ENCODE measurements at places on chromosomes 6 and 20.

GRCh38 chr6:154672086-154672485 lies 61.1 kb upstream of the SCAF8 start:
- no peak for DNase-seq

DNA sequence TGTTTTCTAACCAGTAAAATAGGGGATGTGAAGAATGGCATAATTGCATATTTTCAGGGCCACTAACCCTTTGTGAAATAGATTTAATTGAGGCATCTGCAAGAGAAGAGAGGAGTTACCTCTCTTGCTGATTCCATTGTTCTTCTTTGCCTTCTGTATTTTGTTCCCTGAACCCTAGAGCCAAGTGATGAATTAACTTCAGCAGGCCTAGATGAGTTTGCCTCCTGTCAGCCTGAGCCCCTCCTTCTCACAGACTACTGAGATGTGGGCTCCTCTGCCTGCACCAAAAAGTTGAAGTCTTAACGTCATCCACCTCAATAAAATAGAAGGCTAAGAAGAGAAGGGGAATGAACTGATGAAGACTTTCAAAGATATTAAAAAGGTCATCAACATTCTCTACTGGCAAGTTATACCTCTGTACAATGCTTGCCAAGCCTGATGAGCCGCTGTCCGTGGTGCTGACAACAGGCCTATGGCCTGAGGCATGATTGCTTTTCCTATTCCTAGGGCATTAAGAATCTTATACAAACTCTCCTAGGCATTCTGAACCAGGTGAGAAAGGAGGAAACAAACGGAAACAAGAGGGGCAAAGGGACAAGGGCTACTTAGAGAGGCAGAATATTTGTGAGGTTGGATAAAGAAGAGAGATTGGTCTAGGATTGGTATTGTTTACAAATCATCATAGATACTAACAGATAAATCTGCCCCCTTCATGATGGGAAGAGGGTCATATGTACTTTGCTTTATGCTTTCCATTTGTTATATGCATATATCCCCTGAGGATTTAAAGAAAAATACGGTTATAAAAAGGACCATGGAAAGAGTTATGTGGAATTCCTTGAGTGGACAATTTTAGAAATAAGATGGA lies 46.8 kb downstream of the CD24 start:
- DNase-seq = no peak

DNA sequence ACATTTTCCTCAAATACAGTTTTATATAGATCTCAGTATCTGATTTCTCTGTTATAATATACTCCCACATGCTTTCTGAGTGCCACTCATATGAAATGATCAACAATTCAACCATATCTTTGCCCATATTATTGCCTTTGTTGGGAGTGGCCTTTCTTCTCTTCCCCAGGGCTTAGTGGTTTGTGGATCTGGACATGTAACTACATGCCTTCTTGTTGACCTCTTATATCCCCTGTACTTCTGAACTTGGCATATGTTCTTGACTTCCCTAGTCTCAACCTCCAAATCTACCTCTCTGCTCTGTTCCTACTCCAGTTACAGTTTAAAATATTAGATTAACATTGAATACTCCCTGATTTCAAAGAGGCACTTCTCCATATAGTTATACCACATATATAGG lies 34.3 kb upstream of the PRIM2 start:
- DNase-seq = no peak

DNA sequence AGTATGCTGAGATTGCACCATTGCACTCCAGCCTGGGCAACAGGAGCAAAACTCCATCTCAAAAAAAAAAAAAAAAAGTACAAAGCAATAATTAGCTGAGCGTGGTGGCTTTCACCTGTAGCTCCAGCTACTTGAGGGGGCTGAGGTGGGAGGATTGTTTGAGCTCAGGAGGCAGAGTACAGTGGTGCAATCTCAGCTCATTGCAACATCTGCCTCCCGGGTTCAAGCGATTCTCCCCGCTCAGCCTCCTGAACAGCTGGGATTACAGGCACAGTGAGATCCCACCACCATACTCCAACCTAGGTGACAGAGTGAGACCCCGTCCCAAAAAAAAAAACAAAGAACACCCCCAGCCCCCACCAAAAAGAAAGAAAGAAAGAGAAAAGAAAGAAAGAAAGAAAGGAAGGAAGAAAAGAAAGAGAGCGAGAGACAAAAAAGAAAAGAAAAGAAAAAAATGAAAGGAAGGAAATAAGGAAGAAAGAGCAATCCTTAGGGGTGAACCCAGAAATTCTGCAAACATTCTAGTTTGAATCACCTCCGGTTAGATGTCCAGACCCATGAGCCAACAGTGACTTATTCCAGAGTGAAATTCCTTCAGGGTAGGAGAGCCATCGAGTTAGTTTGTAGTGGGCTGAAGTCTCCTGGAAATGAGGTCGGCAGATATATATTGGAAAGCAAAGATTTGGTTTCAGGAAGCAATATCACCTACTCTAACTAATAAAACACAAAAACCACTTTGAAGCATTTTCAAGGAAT lies 3.2 kb upstream of the RIPOR3 start:
- DNase-seq = peak; percentile 54

DNA sequence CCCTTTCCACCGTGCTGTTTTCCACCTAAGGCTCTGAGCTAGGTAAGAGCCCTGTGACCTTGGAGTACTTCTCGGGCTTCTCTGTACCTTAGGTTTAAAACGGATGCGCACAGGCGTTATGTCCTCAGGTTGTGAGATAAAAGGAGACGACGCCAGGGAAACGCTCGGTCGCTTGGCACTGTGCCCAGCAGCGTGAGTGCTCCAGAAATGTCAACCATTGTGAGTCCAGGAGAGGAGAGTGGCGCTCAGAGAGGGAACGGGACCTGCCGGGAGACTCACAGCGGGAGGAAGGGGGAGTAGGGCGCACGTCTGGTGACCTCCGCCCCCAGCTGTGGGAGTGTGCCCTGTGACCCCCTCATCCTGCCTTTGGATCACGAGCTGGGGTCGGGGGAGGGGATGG lies 33.8 kb upstream of the SCRT2 start:
- no peak for DNase-seq

DNA sequence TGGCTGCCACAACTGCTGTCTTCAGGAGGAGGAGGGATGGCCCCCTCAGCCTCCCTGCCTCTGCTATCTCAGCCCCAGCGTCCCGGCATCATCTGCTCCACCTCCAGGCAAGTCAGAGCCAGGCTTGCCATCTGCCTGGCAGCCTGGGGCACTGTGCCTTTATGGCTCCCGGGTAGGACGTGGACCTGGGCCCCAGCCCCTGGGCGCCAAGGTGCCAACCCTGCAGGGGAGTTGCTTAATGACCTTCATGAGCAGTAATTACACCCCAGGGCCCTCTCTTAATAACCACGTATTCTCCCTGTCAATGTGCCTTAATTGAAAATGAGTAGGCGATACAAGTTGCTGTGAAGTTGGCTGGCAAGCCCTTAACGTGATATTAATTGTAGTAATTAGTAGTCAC lies 122.1 kb upstream of the MLN start:
- DNase-seq = no peak

GRCh38 chr20:63095718-63096654 lies 89.2 kb upstream of the BHLHE23 start:
- DNase-seq = no peak

GRCh38 chr6:149190224-149190831 lies 127.2 kb upstream of the TAB2 start:
- DNase-seq = no peak

- DNase-seq = no peak
These were observed 13.1 kb downstream of the PKIB start for GRCh38 chr6:122623279-122623678.

DNA sequence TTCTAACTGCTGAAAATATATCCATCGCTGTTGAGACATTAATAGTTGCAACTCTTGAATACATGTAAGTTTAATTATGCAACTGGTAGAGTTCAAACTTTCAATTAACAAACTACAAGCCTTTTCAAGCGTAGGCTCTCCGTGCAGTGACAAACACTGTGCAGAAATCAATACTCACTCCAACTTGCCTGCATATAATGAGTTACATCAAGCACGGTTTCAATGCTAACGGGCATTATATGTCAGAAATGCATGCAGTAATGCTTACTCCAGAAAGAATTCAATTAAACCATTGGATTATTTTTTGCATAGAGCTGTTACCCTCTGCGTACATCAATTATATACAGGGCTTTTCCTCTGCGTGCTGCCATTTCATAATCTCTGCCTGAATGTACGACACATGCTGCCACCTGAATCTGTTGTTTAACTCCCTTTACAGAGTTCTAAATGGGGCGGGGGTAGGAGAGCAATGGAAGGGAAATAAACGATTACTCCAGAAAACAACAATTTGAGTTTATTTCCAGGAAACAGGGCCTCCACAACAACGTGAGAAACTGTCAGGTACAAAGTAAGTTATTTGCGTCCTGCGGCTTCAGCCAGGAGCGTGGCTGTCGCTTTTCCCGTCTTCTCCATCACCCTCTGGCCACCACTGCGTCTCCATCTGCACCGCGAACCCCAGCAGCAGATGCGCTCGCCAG lies 1.8 kb downstream of the PTPRK start:
- no peak for DNase-seq

GRCh38 chr20:17666481-17666880 lies 15.6 kb downstream of the RRBP1 start:
- DNase-seq = no peak

DNA sequence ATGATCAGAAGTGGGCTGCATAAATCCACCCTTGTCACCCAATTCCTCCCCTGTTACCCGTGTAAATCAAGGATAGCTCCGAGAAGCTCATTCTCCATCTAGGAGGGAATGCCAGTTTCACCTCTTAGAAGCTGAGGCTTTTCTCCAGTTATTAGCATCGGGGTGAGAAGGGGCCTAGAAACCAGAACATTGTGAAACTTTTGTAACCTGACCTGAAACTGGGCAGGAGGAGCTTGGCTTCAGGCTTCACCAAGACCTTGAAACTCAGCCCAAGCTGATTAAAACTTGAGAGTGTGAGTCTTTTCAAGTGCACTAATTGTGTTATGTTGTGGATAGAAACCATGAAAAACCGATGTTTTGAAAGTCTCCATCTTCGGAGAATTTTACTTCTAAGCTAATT lies 103.1 kb downstream of the BMP2 start:
- DNase-seq = no peak

GRCh38 chr6:122020588-122021264 lies 378.7 kb upstream of the HSF2 start:
- DNase-seq = no peak

DNA sequence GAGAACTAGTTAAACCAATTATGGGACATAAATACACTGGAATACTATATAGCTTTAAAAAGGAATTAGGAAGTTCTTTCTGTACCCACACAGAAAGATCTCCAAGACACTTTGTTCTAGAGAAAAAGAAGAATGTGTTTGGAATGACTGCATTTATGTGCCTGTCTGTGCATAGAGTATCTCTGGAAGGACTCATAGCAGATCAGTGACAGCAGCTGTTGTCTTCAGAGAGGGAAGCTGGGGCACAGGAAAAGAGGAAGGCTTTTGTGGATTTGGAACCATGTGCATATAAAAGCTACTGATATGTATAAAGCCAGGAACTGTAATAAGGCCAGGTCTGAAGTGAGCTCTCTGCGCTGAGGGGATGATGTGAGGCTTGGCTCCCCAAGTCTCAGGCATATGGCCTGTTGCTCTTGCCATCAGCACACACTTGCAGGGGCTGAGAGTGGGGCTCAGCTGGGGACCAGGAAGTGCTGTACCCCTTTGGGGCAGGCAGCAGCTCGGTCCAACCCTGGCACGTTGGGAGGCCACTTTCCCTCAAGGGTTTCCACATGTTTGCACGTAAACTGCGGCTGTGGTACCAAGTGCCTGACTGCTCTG lies 31.8 kb upstream of the CCDC167 start:
- DNase-seq = no peak

- no peak for DNase-seq
These were observed 35.0 kb downstream of the SERPINB1 start for GRCh38 chr6:2806644-2807043.

- no peak for DNase-seq
These were observed 113.7 kb upstream of the F13A1 start for GRCh38 chr6:6434151-6434550.

DNA sequence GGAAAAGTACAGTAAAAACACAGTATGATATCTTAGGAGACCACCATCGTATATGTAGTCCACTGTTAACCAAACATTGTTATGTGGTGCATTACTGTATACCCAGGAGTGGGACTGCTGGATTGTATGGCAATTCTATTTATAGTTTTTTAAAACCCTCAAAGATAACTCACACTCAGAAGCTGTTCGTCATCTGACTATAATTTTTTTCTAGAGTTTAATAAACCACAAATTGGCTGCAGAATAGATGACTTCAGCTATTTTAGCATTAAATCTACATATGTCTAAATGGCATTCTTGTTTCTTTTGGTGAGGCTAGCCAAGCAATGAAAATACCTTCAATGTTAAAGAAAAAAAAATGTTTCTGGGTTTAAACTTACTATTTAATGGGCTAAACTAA lies 134.2 kb upstream of the BMP5 start:
- no peak for DNase-seq
